ENCODE measurements at places on chromosomes 5 and 9.

DNA sequence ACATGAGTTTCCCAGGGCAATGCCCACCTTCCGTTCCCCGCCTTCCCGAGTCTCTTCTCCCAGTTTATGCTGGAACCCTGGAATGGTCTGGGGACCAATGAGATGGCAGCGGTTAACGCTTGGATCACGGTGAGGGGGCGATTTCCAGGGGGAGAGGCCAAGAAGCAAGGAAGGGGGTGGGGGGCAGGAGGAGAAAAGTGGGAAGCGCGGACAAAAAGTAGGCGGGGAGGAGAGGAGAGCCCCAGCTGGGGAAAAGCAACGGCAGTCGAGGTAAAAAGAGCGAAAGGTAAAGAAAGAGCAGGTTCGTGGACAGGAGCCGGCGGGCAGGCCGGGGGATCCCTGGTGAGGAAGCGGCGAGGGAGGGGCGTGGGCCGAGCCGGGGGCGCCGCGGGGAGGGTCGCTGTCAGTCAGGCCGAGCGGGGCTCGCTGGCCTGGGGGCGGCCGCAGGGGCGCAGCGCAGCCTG, 508 bp upstream of the SNCAIP start:
- no peak for DNase-seq

DNA sequence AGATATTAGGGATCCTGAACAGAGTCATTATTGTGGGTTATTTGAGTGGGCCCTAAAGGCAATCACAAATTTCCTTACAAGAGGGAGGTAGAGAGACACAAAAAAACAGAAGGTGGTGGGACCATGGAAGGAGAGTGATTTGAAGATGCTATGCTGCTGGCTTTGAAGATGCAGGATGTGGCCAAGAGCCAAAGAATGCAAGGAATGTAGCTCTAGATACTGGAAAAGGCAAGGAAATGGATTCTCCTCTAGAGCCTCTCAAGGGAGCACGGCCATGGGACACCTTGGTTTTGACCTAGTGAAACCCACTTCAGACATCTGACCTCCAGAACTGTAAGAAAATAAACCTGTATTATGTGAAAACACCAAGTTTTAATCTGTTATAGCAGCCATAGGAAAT, 53.8 kb downstream of the TTC39B start:
- DNase-seq, result no peak

- no peak for DNase-seq
Observed at GRCh38 chr5:103389357-103389756, 130.8 kb downstream of the MACIR start.

DNA sequence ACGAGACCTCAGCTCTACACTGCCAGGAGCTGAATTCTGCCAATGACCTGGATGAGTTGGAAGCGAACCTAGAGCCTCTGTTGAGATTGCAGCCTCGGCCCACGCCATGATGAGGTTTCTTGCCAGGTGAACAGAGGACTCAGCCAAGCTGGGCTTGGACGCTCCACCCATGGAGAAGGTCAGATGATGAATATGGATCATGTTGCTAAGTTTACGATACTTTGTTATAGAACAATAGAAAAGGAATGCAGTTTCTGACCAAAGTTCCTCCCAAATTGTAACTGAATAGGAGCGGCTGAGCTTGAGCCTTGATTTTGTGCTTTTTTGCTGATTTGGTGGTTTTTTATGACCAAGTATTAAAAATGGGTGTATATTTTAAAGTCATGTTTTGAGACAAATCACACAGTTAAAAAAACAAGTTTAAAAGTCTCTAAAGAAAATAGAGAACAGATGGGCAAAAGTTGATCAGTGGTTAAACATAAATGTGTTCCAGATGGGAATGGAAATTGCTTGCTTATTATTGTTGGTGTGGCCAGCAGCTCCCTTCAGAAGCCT, 32.9 kb downstream of the ROPN1L start:
- DNase-seq, result no peak

DNA sequence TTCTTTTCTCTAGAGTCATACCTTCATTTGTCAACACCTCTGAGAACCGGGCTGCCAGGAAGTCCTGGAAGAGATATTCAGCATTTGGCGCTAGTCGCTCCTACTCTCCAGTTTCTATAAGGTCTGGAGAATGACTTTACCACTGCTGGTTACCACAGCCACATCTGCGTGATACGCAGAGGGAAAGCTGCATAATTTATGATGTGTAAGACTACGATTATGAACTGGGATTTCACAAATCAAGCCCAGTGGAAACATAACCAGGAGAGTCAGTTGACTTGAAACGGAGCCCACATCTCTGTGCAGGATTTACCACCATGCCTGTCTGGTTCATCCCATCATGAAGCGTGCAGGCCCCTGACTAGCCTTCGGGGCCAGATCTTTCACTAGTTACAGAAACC, 72.6 kb downstream of the FGF1 start:
- DNase-seq, result no peak

DNA sequence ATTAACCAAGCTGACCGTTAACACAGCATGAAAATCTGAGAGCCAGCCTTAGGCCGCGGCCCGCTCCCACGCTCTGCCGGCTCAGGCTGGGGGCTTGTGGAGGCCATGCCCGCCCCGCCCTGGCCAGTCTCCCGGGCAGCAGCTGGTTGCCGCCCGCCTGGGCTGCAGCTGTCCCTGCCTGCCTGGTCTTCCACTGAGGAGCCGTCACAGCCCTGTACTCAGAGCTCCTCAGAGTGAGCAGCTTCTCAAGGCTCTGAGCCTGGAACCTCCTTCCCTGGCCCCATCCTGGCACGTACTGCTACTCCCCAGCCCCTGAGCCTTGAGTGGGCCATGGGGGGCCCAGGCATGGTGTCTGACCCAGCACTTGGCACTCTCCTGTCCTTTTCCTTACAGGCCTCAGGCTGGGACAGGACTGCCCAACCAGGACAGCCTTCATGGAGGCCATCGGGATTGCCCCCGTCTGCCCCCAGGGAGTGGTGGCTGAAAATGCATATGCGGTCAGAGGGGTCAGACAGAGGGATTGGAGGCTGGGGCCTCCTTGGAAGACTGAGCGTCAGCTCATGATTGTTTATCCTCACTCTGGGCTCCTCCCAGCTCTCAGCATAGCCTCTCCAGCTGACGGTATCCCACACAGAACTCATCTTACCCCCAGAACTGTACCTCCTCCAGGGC, 11.9 kb downstream of the FGFR4 start:
- DNase-seq, result no peak
